Activated CD4-positive, alpha-beta T cell treated with anti-CD3 and anti-CD28 coated beads for 1 hour (primary cell): ENCODE measurements at places on chromosomes 3 and 15.

- DNase-seq: no peak
Observed at GRCh38 chr3:187669675-187670504, at the start of gene SST. Gene SST, minus strand, starts transcription at chr3:187670394. Its CDS starts 103 bp downstream, at chr3:187670291.

DNA sequence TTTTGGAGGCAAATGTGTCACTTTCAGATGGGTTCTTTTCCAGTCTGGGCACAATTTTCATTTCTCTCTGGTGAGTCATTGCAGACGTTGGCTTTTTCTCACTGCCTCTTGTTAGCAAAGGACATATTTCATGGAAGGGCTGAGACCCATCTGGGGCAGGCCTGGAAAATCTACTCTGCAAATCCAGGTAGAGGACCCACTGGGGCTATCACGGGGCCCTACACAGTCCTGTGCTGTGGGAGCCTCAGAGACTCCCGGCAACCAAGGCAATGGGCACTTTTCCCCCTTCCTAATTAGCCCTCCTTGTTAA is 58.0 kb downstream of the HRH1 start:
- no peak for DNase-seq

DNA sequence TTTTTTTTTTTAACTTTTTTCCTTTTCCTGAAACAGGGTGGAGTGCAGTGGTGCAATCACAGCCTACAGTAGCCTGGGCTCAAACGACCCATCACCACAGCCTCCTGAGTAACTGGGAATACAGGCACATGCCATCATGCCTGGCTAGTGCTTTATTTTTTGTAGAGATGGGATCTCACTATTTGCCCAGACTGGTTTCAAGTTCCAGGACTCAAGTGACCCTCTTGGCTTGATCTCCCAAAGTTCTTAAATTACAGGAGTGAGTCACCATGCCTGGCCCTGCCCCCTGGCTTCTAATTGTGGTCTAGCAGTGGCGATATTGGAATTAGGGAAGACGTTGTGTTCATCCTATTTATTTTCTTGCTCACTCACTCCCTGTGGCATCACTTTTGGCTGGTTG is 1138.4 kb downstream of the SI start:
- DNase-seq: no peak

DNA sequence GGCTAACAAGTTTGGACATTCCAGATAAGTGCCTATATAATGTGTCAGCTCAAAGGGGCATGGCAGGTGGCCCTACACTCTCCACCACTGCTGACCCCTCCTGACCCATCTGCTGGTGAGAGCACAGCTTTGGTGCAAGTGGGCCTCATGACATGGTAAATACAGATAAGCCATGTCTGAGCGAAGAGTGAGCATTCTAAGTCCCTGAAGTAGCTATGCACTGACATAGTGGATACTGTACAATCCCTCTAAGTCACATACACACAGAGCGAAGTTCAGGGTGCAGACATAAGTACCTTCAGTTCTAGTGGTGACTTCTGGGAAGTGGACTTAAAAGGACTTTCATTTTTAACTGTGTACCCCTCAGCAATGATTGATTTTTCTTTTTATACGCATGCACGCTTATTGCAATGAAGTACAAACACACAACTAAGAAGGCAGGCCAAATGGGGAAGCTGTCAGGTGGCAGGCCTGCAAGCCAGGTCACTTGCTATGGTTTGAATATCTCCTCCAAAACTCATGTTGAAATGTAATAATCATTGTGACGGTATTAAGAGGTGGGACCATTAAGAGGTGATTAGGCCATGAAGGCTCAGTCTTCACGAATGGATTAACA is 41.5 kb downstream of the TBC1D2B start:
- DNase-seq: no peak

- DNase-seq: no peak
Observed at GRCh38 chr3:73351423-73352071, 273.2 kb downstream of the PDZRN3 start.

DNA sequence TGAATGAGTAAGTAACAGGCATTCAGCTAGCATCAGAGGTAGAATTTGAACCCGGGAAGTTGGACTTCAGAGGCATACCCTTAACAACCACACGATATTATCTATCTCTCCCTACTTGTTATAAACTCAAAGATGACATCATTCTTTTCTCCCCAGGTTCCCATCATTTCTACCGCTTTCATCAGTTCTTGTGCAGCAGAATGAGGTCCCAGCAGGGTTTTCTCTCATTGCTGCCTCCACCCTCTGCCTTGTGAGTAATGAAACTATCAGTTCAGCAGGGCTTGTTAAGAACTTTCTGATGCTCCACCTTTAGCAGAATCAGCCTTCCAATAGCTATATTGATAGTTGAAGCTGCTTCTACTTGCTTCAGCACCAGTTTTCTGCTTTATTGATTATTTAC is 487.5 kb upstream of the KCNMB2 start:
- no peak for DNase-seq

- DNase-seq: no peak
Observed at GRCh38 chr3:79415356-79415755, 352.4 kb downstream of the ROBO1 start.

GRCh38 chr15:64892847-64893403 is 18.8 kb upstream of the ANKDD1A start:
- no peak for DNase-seq

DNA sequence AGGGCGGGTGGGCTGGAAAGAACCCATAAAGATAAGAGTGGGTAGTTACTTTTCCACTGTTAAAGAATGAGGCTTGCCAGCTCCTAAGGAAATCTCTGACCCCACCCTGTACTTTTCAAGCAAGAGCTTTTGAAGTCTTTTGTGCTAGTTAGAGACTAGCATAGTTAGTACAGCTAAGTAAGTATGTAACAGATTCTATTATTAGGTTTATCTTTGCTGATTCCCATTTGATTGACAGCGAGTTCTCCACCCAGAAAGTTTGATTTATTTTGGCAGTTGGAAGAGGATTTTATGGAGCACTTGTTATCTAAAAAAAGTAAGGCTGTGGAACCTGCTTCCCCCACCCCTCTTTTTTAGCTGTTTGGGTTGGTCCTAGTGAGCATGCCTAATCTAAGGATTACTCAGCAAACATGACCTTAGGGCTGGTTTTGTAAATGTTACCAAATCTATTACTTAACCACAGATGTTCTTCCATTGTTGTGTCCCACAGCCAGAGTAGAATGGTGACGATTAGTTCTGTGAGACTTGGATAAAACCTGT is 57.6 kb downstream of the FNDC3B start:
- DNase-seq: no peak

DNA sequence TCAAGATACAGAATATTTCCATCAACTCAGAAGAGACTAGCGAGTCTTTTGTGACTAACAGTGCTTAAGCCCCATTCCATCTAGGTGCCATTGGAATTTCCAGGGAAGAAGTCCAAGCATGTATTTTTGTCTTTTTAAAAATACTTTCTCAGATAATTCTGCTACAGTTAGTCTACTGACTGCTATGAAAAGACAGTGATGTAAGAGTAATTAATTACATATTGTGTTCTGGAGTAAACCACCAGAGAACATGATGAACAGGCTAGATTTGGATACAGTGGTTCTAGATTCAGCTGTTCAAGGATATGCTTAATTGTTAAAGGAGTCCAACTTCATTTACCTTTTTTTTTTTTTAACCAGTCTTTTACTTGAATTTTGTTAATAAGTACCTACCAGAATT is 34.8 kb upstream of the PAK6 start:
- no peak for DNase-seq

DNA sequence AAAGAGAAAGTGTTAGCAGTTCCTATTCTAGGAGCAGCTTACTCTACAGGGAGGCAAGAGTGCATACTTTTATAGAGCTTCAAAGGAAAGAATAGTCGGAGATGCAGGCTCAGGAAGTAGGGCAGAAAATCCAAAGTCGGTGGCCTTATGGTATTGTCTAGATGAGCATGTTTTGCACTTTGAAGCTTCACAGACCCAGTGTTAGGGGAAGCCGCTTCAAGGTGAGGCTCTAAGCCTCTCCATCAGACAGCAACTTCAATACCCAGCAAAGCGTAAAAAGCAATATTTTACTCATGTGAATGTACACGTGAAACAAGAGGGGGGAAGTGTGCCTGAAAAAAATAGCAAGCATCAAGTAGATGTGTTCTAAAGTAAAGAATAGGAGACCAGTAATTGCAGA is 125.6 kb upstream of the RASGRP1 start:
- DNase-seq: no peak
